ENCODE measurements at places on chromosomes 1 and 21.

DNA sequence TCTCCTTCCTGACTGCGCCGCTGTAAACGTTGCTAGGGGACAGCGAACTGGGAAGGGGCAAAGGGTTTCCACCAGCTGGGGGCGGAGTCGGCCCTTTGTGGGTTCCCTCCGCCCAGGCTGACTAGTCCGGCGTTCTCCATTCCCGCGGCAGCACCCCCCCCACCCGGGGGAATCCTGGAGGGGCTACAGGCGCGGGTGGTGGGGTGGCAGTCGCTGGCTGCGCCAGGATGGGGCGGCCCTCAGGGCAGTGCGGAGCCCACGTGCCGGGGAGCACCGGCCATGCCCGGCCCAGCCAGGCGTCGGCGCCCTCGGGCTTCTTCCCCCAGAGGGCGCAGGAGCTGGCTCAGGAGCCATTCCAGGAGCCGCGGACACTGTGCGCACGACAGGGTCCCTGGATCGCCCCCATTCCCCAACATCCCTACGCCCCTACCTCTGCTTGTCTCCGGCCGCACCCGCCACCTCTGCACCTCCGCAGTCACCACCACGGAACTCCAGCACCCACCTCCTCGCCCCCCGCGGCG is 476 bp downstream of the BATF3 start:
- DNase-seq = no peak

DNA sequence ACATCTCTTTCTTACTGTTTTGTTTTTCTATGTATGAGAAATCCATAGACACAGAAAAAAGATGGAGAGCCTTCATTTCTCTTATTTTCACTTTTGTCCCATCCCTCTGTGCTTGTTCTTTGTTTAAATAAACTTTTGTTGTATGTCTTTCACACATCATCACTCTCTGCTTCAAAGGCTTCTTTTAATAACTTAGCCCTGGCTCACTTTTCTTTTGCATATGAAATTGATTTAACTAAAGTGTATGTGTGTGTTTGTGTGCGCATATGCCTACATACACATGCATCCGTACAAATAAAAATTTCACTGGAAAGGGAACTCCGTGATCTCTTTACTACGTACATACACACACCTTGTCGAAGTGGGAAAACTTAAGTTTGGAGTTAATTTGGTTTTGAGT is 168.6 kb downstream of the NFIA start:
- DNase-seq = no peak

DNA sequence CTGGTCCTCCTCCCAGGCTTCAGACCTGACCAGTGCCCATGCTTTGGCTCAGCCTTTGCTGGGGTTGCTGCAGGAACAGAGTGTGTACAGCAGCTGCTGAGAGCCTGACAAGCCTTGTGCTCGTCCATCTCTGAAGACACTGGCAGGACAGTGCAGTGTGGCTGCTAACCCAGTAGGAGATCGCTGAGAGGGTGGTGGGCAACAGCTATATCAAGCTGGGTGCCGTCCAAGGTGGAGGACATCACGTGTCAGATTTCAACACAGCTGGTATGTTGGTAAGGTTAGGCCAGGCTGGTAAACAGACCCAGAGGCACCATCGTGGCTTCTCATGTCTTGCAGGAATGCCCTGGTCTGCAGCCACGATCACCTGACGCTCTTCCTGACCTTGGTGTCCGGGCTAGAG is 17.9 kb upstream of the SLC25A34 start:
- no peak for DNase-seq

GRCh38 chr1:118984086-118984721 is 3.9 kb downstream of the TBX15 start:
- no peak for DNase-seq

DNA sequence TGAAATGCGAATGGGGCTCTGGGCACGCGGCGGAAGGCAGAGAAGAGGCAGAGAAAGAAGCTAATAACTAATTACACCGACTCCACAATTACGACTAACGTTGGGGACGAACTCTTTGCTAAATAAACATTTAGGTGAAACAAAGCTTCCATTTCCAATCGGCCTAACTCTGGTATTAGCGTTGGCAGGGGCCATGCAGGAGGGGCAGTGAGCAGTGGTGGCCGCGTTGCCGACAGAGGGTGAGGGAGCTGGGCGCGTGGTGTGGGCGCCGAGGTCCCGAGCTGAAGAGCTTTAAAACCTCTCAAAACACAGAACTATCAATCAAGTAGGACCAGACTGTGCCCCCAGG is 553 bp upstream of the NDUFV3 start:
- no peak for DNase-seq

DNA sequence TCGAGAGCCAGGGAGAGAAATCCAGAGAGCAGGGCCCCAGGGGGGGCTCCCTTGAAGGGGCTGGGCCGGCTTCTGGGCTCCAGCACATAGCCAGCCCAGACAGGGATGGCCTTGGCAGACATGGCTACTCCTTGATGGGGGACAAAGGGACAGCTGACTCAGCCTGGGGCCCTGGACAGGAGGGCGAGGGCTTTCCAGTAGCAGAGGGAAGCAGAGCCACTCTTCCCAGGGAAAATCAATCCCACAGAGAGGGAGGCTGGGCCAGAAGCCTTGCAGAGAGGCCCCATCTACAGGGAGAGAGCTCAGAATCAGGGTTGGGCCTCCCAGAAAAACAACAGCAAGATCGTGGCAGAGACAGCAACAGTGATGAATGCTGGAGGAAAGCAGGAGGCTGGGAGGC is 15.6 kb downstream of the IGFN1 start:
- no peak for DNase-seq
